BJ (cell line): ENCODE measurements at places on chromosomes 16 and 17. TPM values are rescaled to one million over a fixed set of nuclear protein-coding genes. Genes with fewer than 3 reads are reported as not detected.

The KCNJ12 gene
- polyA plus RNA-seq = 0.05 and 0.13 TPM in 2 replicates

The NFAT5 gene
- 29.6 and 40.8 TPM in 2 replicates for polyA plus RNA-seq

The ADAMTS18 gene
- not detected in 2 replicates for polyA plus RNA-seq

The FOXN1 gene
- polyA plus RNA-seq = not detected in 2 replicates

The C1QTNF1 gene
- polyA plus RNA-seq = 13.8 and 20.7 TPM in 2 replicates

The SOCS7 gene
- 7.4 and 9.2 TPM in 2 replicates for polyA plus RNA-seq

The MT3 gene
- polyA plus RNA-seq = not detected in 2 replicates

The CNTROB gene
- 19.4 and 26.8 TPM in 2 replicates for polyA plus RNA-seq

The NPIPA8 gene
- polyA plus RNA-seq = 3.0 TPM in 1 of 2 replicates, not detected in the other

The ADAP2 gene
- 0.12 and 0.42 TPM in 2 replicates for polyA plus RNA-seq

The C1QTNF8 gene
- polyA plus RNA-seq = not detected in 2 replicates

The SGF29 gene
- polyA plus RNA-seq = 2.4 and 2.5 TPM in 2 replicates

The HOXB5 gene
- not detected in 2 replicates for polyA plus RNA-seq

The CCDC154 gene
- 0.04 and 0.23 TPM in 2 replicates for polyA plus RNA-seq

The OR4D1 gene
- polyA plus RNA-seq = not detected in 2 replicates
